A172 (cell line): ENCODE measurements at places on chromosomes 7 and 10.
A peak's percentile ranks its signal among the peaks of the same experiment; 100 is the strongest.

- DNase-seq = no peak
Observed at GRCh38 chr10:62463364-62463763, 89.2 kb downstream of the ZNF365 start.

DNA sequence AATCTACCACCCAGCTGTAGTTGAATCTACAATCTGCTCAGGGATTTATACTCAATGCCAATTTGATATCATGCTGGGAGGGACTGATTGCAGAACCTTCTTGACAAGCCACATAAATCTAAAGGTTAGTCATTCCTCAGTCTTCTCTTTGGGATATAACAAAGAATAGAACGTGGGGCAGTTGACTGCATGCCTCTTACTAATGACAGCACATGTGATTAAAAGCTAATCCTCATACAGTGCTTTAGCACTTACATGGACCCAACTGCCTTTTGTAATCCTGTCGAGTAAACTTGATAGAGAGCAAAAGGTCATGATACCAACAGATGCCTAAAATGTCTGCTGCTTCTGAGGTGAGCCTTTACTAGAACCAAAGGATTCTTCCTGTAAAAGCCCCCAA is 12.3 kb downstream of the KLHL7 start:
- DNase-seq = peak; percentile 55

DNA sequence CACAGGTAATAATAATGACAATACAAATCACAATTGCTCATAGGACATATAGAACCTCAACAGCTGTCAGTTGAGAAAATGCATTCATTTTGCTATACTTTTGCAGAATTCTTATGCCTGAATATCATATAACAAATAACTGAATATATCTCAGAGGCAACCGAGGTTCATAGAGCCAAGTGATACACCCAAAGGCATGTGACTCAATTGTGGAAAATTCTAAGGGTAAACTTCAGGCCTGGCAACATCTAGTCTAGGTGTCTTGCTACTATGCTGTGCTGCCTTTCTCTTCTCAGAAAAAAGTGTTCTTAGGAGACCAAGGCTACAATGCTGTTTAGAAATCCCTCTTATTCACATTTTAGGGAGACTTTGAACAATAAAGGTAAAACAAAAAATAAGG is 270.7 kb downstream of the BAMBI start:
- DNase-seq = no peak

- DNase-seq = no peak
Observed at GRCh38 chr7:85055196-85055595, 131.7 kb downstream of the SEMA3D start.

DNA sequence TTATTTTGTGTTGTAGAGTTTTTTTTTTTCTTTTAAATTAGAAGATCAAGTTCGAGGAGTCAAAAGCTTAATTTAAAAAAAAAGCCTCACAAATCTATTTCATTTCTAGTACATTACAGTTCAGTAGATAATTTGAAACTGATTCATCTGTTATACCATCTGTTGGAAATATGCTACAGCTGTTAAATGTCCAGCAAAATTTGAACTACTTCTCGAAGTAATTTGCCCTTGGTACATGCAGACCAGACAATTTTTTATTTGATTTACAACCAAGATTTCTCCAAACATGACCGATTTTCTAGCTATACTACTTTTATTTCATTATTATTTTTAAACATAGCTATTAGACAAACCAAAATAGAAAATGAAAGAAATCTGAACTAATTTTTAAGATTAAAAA is 647.9 kb downstream of the CNTNAP2 start:
- DNase-seq = no peak

DNA sequence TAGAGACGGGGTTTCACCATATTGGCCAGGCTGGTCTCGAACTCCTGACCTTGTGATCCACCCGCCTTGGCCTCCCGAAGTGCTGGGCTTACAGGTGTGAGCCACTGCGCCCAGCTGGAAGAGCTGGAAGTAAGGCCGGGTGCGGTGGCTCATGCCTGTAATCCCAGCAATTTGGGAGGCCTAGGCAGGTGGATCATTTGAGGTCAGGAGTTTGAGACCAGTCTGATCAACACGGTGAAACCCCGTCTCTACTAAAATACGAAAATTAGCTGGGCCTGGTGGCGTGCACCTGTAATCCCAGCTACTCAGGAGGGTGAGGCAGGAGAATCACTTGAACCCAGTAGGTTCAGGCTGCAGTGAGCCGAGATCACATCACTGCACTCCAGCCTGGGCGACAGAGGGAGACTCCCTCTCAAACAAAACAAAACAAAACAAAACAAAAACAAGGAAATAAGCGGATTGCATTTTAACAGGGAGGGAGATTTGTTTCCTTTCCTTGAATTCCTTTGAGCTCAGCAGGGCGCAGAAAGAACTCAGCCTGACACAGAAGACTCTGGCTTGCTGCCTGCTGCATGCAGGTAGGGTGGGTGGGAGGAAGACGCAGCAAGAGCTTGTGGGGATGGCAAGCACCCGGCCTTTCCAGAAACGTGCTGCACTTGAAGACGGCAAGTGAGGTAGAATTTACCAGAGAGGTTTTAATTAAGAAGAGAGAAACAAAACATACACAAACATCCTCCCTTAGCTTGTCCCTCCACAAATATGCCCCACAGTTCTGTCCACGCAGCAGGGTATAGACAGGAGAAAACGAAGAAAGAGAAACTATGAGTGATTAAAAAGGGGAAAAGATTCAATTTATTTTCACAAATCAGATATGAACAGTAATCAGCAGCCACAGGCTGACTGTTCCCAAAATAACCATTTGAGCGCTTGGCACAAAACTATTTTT is 148.0 kb downstream of the RNF216 start:
- DNase-seq = no peak

- no peak for DNase-seq
Observed at GRCh38 chr10:84194424-84195043, at the start of gene CDHR1. Gene CDHR1 (plus strand): TSS chr10:84194537. CDS start chr10:84194761, 224 bp downstream.

GRCh38 chr7:5713124-5713912 is 68.1 kb downstream of the RNF216 start:
- no peak for DNase-seq

DNA sequence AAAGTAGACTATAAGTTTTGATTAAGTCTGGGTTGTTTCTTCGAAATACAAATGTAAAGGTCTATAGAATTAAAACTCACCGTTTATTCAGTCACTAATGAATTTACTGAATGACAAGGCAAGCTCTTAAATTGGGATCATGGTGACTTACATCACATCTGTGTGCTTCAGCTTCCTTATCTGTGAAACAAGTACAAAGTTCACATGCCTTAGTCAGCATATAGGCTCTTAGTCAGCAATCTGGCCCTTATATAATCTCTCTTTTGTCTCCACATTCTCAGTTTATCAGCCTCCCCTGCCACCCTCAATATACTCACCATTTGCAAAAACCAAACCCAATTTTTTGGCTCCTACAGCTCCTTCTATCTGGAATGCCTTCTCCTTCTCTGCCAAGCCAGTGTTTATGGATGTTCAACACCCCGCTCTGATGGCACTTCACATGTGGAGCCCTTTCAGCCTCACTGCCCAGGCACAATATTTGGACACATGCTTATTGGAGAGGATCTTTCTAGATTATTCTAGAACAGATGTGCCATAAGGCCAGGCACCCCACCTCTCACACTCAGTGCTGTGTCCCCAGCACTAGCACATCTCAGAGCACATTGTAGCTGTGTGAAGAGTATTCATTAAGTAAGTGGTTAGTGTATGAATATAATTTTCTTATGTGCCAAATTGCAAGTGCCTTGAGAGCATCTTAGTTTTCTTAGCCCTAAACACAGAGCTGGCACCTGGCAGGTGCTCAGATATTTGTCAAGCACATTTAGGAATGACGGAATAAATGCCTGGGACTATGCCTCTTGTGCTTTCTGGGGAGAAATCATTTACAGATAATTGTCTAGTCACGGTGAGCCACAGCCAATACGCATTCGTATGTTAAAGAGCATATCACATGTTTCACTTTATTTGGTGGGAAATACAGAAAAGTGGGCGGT is 9.8 kb upstream of the LAMB1 start:
- no peak for DNase-seq

DNA sequence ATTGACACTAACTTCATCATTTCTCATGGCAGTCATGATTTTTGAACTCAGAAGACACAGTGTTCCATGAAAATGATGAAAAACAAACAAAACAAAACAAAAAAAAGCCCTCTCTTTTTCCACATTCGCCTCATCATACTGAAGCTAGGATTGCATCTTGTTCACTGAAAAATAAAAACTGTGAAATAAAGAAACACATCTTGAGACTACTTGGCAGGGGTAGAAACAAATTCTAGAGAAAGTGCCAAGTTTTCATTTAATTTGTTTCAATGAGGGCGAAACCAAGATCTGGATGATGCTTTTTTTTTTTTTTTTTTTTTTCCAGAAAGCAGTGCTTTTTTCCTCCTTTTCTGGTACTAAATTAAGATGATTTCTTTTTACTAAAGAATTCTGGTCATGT is 350.4 kb upstream of the ETV1 start:
- no peak for DNase-seq

DNA sequence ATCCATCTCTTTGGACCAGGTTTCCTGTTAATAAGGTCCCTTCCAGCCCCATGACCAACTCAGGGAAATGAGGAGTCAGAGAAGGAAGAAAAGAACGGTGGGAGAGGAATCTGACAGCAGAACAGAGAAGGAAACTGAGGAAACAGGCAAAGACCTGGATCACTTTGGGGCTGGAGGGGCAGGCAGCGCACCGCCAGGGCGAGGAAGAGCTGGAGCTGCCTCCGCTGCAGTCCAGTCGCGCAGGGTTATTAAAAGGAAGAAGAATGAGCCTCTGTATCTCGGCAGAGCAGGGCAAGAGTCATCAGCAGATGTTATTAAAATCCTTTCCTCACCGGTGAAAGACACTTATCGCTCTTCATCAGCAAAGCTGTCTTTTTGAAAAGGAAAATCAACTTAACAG is 37.7 kb upstream of the R3HCC1L start:
- no peak for DNase-seq

DNA sequence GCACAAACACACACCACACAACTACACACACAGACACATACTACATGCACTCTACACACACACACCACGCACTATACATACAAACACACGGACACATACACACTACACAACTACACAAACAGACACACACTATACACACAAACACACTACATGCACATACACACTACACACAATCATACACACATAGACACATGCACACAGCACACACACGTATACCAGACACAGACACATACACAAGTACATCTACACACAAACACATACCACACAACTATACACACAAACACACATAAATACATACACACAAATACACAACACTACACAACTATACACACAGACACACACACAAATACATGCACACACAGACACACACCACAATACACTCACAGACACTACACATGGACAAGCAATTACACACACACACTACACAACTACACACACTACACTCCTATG is 4.6 kb downstream of the GPR15LG start:
- no peak for DNase-seq

DNA sequence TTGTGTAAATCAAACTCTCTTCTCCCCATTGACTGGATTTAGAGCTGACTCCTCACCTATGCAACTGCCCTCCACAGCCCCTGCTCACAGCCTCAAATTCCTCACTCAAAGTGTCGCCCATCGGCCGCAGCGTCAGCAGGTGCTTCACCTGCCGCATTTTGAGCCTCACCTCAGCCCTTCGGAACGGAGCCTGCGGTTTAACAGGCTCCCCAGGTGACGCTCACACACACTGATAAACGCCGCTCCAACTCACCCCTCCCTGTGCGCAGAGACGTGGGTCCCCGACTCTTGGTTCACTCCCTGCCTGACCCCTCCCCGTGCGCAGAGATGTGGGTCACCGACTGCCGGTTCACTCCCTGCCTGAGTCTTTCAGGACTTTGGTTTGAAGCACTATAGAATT is 57.1 kb downstream of the CARD11 start:
- DNase-seq = no peak

- DNase-seq = no peak
Observed at GRCh38 chr10:51932530-51932929, 233.1 kb upstream of the CSTF2T start.

- DNase-seq = no peak
Observed at GRCh38 chr7:87627634-87627994, 584 bp upstream of the RUNDC3B start.

GRCh38 chr7:20219446-20220292 is 2.5 kb upstream of the MACC1 start:
- DNase-seq = peak; percentile 97

GRCh38 chr7:25385506-25386136 is 157.3 kb upstream of the NPVF start:
- no peak for DNase-seq
